Airway epithelial cell (primary cell): ENCODE measurements at places on chromosomes 6 and 20. TPM values are rescaled to one million over a fixed set of nuclear protein-coding genes. Genes with fewer than 3 reads are reported as not detected.

BPIFA1 gene
- 0.35 and 0.42 TPM in 2 replicates for total RNA-seq

DACT2 gene
- total RNA-seq = 0.63 and 1.5 TPM in 2 replicates

BACH2 gene
- total RNA-seq = 0.14 and 0.28 TPM in 2 replicates

PGM3 gene
- 23.3 and 27.6 TPM in 2 replicates for total RNA-seq

RIN2 gene
- total RNA-seq = 39.3 and 51.2 TPM in 2 replicates

MED20 gene
- 19.1 and 24.2 TPM in 2 replicates for total RNA-seq

RSPO3 gene
- total RNA-seq = not detected in 2 replicates

NR2E1 gene
- total RNA-seq = not detected in 2 replicates

NEURL2 gene
- total RNA-seq = 2.0 and 2.3 TPM in 2 replicates

FILIP1 gene
- total RNA-seq = 0.07 TPM in 1 of 2 replicates, not detected in the other

SLC22A23 gene
- 24.8 and 26.8 TPM in 2 replicates for total RNA-seq

PTCRA gene
- total RNA-seq = not detected in 2 replicates

REM1 gene
- total RNA-seq = not detected in 2 replicates

SEMG1 gene
- total RNA-seq = not detected in 2 replicates

REPS1 gene
- total RNA-seq = 26.8 and 32.6 TPM in 2 replicates

HLA-DQA1 gene
- total RNA-seq = not detected in 2 replicates

GHRH gene
- total RNA-seq = not detected in 2 replicates

WDR27 gene
- total RNA-seq = 11.1 and 14.7 TPM in 2 replicates

DEFB132 gene
- not detected in 2 replicates for total RNA-seq

RAET1L gene
- total RNA-seq = 23.0 and 27.2 TPM in 2 replicates

ZNF391 gene
- total RNA-seq = 0.65 and 2.8 TPM in 2 replicates

HCRTR2 gene
- total RNA-seq = not detected in 2 replicates

MRPS10 gene
- total RNA-seq = 35.2 and 56.4 TPM in 2 replicates

BTN1A1 gene
- not detected in 2 replicates for total RNA-seq
